ENCODE measurements at places on chromosomes 6 and 20.
A peak's percentile ranks its signal among the peaks of the same experiment; 100 is the strongest.

GRCh38 chr6:11050731-11051130 lies 6.6 kb upstream of the ELOVL2 start:
- no peak for DNase-seq

DNA sequence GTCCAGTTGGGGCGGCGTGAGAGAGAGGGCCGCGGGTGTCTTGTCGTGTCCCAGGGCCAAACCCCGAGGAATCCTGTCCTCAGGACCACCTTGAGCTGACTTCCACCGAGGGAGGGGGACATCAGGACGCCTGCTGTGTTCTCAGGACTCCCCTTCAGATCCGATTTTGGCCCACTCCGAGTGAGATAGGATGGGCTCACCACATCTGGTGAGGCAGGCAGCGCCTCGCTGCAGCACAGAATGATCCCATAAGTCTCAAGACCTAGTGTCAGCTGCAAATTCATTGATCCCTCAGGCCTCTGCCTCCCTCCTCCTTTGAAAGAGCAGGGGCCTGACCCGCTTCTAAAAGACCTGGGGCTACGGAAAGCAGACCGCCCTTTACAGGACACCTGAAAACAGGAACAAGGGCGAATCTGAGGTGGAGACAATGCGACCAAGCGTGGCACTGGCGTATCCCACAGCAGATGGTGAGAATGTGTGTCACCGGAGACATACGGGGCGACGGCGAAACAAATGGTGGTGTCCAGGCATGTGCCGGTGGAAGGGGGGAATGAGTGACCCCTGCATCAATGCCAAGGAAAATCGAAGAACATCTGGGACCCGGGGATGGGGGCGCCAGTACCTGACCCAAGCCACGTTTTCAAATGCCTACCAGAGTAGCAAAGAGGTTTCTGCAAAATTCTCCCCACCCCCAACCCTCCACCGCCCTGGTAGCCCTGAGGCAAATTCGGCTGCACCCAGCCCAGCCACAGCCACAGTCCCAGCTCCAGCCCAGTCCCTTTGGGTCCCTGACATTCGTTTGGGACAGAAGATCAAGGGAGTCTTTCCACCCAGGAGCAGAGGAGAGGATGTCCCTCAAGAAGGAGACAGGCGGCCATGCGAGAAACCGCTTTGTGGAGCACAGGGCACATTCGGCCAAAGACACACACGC lies 162.1 kb upstream of the ZNF337 start:
- DNase-seq = no peak

GRCh38 chr20:47273591-47274235 lies 82.8 kb downstream of the ZMYND8 start:
- DNase-seq = no peak

- no peak for DNase-seq
Measured at GRCh38 chr6:32935551-32936238, 5.1 kb downstream of the HLA-DMB start.

GRCh38 chr6:44234101-44235025 lies 11.0 kb downstream of the SLC29A1 start:
- peak; percentile 66 for DNase-seq

- DNase-seq = no peak
Measured at GRCh38 chr6:157904999-157905398, 76.7 kb upstream of the SYNJ2 start.

DNA sequence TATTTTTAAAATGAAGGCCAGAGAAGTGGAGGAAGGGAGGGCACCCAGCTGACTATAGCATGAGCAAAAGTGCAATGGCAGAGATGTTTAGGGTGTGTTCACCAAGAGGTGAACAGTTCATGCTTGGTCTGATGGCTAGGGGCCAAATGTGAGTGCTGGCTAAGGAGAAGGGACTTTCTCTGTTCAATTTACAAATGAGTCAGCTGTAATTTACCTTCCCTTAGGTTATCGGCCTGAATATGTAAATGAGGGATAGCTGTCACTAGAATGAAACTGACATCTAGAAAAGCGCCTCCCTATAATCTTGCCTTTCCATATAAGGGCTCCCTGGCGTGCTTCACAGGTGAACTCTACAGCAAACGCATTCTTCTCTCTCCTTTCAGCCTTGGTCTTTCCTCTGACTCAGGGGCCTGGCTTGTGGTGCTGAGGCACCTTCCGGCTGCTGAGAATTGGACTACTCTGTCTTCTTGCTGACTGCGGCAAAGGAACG lies 114.7 kb upstream of the BACH2 start:
- no peak for DNase-seq

DNA sequence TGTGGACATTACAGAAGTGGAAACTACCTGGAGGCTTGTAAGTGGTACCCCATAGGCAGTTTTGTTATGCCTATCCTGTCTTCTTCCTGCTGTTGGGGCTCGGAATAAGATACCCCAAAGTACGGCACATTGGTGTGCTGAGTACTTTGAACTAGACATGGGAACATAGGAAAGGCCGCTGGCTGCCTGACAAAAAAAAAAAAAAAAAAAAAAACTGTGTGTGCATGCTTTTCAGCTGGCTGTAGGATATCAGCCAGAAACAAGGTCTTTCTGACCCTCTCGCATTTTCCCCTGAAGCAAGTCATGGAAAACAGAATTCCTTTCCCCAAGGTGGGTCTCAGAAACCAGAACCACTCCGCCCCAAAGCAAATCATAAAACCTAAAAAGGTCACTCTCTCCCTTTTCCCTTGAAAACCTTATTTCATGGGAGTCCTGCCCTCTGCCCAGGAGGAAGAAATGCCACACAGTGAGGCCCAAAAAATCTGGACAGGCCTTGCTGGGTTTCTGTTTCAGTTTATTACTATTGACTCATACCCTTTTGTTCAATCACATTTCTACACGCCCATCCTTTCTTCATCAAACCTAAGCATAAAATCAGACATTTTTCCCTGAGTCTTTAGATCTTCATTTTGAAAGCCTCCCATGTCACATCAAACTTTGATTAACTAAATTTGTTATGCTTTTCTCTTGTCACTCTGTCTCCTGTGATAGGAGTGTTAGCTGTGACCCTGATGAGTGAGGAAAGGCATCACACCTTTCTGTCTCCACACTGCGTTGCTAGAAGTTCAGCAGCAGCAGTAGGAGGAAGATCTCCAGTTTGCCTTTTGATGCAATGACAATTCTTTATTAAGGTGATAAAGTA lies 17.2 kb downstream of the SLC2A12 start:
- no peak for DNase-seq
